Stimulated activated memory B cell treated with anti-CD40 and anti-IgM and Interleukin-4, amounts not matched to agents 10 μg/mL and 1 μg/mL and 100 μg/mL, for 72 hours (primary cell): ENCODE measurements at places on chromosomes 12 and 14.

DNA sequence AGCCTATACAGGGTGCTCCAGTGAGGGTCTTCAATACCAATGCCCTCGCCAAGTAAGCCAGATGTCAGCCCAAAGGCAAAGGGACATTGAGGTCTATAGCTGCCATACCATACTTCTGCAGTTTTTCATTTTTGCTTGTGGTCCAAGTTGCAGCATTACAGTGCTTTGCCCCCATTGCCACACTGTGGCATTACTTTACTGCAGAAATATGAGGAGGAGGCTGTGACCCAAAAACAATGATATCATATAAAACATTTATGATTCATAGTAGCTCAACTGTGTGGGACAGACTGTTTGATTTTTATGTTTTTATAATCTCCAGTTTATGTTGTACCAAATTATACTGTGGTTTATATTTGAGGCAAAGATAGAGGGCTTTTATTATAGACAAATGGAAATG is 64.1 kb downstream of the KIAA0586 start:
- no peak for ATAC-seq

- ATAC-seq = no peak
Measured at GRCh38 chr14:102951799-102952198, 29.3 kb downstream of the AMN start.

DNA sequence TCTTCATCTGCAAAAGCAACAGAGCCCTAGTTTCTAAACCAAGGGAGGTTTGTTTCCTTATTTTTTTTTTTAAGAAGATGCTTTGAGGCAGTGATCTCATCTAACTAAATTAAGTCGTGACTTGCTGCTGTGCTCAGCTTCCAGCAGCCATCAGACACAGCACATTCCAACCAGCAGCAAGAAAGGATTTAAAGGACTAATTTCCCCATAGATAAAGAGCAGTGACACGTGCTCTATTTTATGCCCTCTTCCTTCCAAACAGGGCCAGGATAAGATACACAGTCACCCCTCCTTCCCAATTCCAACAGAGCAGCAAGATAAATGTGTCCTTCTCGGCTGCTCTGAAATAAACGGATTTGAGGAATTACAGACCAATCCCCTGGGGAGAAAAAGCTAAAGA is 81.7 kb downstream of the PRKAB1 start:
- no peak for ATAC-seq

- no peak for ATAC-seq
Measured at GRCh38 chr12:26697217-26697616, 135.8 kb downstream of the ITPR2 start.

DNA sequence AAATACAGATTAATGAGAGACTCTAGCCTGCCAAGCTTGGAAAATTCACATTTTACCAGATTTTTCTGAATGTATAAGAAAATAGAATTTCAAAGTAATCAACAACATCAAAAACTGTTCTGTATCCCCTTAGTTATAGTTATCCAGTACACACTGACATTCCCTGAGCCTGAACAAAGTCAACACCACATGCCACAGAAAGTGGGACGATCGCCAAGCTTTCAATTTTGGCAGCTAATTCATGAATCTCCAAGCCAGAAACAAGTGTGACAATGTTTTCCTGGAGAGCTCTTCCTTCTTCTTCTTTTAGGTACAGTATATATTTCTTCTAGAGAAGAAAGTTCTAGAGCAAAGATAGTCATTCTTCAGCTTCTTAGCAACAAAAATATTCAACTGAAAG is 290.2 kb downstream of the PRKD1 start:
- ATAC-seq = no peak

DNA sequence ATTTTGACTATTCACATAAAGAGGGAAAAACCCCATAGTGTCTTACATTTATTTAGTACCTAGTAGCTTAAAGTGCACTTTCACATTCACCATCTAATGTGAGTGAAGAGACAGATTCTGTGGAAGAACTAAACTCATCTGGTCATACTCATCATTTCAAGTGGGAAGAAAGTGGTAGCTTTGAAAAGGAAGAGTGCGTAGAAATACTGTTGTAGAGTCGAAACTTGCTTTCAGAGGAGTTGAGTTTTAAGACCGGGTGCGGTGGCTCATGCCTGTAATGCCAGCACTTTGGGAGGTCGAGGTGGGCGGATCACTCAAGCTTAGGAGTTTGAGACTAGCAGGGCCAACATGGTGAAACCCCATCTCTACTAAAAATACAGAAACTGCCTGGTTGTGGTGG is 222.2 kb downstream of the ERC1 start:
- no peak for ATAC-seq
